ENCODE measurements at places on chromosomes 16 and 17. TPM values are rescaled to one million over a fixed set of nuclear protein-coding genes. Genes with fewer than 3 reads are reported as not detected.

UNC13D gene
- 17.8 TPM for total RNA-seq

KRT27 gene
- not detected for total RNA-seq

KRTAP9-2 gene
- not detected for total RNA-seq

PRSS36 gene
- 1.0 TPM for total RNA-seq

KRTAP1-1 gene
- not detected for total RNA-seq

CLEC18B gene
- total RNA-seq: 0.20 TPM

NOL3 gene
- 4.1 TPM for total RNA-seq

LPO gene
- total RNA-seq: not detected

ADAD2 gene
- not detected for total RNA-seq

AOC3 gene
- total RNA-seq: 3.6 TPM

HEATR9 gene
- total RNA-seq: not detected

HOXB1 gene
- not detected for total RNA-seq

GLOD4 gene
- total RNA-seq: 79.7 TPM

ADAP2 gene
- 2.6 TPM for total RNA-seq

SMIM36 gene
- not detected for total RNA-seq

DNAAF8 gene
- total RNA-seq: not detected

TPSB2 gene
- total RNA-seq: not detected

TBC1D28 gene
- total RNA-seq: not detected

PPP1R1B gene
- not detected for total RNA-seq

LITAFD gene
- not detected for total RNA-seq
